ENCODE measurements at places on chromosomes 7 and 10.

DNA sequence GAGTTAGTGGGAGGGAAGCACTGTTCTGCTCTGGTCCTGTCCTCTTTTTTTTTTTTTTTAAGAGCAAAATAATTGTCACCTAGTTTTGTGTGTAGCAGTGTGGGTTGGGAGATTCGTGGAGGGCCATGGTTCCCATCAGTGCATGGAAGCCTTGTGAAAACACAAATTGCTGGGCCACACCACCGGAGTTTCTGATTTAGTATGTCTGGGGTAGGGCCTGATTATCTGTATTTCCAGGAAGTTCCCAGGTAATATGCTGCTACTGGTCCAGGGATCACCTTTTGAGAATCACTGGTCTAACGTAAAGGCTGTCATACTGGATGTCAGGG is 191.3 kb downstream of the GATA3 start:
- DNase-seq: no peak

DNA sequence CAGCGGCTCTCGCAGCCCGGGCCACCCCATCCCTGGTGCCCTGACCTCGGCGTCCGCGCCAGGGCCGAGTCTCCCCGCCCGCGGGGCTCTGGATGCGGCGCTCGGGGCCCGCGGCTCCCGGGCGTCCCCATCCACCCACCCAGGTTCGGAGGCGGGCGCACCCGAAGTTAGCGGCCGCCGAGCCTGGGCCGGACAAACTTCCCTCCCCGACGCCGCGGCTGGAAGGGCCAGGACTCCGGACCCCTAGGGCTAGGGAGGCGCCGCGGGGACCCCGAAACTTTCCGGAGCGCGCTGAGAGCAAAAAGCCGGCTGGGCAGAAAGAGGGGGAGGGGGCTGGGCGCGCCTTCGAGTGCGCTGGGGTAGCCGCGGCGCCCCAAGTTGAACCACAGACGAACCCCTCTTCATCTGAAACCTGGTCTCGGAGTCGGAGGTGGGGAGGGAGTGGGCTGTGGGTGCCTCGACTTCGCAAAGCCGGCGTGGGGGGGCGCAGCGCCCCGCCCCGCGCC is 3.7 kb upstream of the ELFN1 start:
- DNase-seq: no peak

- no peak for DNase-seq
Observed at GRCh38 chr7:42880392-42880791, 31.5 kb downstream of the C7orf25 start.

GRCh38 chr10:125299461-125299860 is 139.1 kb upstream of the CTBP2 start:
- DNase-seq: no peak

DNA sequence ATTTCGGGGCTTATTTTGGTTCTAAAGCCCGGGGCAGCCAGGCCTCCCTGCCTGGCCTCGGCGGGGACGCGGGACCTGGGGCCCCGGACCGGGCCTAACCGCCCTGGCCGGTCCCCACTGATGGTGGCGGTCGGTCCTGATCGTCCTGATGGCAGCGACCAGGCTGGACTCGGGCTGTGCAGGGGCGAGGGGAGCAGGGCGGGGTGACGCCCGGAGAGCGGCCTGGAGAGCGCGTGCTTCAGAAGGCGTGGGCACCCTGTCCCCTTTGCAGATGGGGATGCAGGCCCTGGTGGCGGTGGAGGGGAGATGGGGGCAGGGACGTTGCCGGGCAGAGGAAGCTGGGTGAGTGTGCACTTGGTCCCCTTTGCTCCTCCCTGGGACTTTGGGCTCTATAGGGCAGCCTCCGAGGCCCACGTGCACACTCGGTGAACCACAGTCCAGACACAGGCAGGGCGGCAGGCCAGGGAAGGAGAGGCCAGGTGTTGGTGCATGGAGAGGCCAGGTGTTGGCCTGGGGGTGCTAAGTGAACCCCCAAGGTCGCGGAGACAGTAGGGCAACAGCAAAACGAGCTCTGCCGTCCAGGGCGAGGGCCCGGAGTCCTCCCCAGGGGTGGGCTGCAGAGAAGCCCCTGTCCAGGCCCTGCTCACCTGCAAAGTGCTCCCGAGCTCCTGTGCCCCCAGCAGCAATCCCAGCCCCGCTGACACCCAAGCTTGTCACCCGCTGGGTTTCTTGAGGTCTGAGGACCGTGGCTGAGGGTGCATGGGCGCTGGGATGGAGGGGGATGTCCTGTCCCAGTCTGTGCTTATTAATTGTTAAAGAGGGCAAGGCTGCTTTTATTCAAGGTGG is 42.4 kb upstream of the FAM20C start:
- DNase-seq: no peak

DNA sequence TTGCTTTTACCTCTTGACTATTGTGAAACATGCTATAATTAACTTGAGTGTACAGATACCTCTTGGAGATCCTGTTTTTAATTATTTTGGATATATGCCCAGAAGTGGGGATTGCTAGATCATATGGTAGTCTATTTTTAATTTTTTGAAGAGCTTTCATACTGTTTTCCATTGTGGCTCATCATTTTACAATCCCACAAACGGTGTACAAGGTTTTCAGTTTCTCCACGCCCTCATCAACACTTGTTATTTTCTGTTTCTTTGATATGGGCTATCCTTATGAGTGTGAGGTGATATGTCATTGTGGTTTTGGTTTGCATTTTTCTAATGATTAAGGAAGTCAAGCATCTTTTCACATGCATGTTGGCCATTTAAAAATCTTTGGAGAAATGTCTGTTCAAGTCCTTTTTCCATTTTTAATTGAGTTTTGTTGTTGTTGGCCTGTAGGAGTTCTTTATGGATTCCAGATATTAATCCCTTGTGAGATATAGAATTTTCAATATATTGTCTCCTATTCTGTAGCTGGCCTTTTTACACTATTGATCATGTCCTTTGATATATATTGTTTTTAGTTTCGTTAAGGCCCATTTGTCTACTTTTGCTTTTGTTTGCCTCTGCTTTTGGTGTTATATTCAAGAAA is 7.5 kb downstream of the AGK start:
- peak; percentile 45 for DNase-seq

- no peak for DNase-seq
Observed at GRCh38 chr10:117160567-117160966, 22.5 kb upstream of the VAX1 start.

DNA sequence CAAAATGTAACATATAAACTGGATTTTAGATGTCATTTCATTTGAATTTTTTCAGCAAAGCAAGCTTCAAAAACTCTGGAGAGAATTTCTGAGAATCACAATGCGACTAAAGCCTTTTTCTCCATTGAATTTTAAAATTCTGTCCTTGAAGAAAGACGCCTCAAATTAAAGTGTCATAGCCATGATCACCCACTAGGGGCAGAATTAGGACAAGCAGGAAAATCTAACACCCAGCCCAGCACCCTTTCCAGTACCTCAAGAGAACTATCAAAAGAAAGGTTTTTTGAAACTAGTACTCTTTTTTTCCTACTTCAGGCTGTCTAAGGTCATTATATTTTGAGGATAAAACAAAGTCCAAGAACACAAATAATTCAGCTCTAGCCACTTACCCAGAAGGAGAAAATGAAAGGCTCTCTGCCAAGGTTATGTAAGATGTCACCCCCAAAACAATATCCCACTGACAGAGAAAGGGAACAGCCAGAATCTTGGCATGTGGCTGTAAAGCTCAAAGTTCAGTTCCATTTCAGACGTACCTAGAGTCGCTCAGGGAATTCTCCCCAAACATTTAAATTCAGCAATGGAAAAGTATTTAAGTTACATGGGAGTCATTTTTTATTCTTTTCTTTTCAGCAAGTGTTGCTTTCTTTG is 299.4 kb downstream of the SNX13 start:
- peak; percentile 39 for DNase-seq

DNA sequence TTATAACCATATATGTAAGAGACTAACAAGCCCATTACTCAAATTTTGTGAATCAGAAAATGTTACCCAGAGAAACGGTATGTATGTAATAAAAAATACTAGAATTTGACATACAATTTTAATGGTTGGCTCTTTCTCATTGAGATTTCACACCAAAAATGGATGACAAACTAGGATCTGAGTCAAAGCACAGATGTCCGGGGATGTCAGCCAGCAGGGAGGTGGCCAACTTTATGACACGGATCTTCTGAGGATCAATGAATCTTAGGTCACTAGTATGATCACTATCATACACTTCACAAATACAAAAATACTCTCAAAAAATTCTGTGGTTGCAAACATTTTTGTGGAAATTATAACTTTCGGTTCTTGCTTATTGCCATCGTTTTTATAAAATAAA is 173.5 kb upstream of the NFE2L3 start:
- no peak for DNase-seq

DNA sequence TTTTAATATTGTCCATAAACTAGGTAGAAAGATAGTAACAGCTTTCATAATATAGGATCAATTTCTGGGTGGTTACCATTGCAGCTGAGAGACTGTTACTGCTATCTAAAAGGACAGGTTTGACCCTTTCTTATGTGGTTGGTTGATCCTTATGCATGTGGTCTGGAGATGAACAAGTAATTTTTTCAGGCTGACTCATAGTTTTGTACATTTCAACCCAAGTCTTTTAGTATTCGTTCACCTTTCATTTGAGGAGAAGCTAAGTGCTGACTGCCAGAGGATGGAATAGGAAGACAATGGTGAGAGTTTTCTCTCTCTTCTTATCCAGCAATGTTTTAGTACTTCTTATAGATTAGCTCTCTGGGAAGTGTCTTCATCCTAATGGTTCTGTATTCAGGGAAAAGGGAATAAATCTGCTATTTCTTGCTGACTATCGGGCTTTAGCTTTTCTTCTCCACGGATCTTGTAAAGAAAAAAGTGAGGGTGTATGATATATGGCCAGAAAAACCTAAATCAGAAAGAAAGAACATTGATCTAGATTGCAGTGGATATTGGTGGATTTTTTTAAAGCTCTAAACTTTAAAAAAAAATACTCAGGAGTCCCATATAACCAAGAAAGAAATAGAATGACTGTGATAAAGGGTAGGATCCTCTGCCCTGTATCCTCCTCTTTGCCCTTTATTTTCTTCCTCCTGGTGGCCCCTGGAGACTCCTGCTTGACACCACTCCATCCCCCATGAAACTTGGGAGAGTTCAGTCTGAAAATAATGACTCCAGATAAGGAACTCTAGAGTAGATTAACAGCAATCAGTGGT is 88.0 kb downstream of the CPED1 start:
- peak; percentile 80 for DNase-seq

DNA sequence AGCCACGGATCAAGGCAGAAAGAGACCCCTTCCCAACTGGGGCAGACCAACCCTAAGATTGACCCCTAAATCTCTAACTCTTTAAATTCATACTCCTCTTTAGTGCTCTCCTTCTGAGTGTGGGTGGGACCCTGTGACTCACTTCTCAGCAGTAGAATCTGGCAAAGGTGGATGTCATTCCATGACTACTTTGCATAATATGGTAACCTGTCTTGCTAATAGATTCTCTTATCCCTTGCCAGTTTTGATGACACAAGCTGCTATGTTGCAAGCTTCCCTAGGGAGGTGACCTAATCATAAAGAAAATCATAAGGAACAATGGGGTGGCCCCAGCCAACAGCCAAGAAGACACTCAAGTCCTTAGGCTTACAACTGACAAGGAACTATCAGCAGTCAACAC is 155.4 kb upstream of the VWC2 start:
- no peak for DNase-seq

DNA sequence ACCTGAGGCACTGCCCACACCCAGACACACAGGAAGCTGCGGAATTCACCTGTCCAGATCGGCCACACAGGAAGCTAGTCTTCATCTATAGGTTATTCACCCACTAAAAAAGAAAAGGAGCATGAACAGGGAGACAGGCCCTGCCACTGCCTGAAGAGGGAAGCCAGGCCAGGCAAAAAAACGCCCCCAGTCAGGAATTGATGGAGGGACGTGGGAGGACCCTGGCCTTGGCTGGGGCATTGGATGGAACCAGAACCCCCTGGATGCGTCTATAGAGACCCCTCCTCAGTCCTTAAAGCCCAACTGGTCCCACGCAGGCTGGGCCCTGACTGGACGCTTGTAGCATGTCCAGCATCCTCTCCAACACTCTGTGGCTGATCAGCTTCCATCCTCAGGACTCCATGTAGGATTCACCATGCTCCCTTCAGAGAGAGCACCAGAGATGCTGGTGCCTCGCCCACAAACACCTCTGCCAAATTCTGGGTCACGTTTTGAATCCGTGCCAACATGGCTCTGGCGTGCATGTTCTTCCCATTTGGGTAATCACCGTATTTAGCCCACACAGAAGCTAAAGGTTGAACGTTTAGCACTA is 259.3 kb upstream of the TCERG1L start:
- no peak for DNase-seq

GRCh38 chr7:26857506-26858240 is 6.7 kb downstream of the SKAP2 start:
- DNase-seq: no peak

DNA sequence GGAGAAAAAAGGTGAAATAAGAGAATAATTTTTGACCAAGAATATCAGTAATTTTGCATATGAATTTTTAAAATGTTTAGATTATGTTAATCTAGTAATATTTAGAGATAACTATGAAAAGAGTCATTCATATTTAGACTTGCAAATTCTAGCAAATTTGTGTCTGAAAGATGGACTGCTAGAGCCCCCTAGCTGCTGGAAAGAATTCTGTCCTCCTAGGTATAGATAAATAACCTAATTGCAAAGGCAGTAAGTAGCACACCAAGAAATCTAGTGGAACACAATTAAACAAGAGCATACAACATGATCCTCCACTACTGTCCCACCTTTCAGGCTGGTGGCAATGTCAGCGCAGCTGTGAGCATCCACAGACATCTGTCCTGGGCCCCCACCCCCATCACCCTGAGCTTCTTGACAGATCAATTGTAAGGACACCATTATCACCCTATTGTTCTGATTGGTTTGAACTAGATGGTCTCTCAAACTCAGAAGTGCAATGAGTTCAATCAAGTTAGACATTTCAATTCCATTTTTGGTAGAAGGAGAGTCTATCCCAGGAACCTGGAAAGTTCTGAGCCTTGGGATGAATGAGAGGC is 15.0 kb upstream of the GFRA1 start:
- DNase-seq: peak; percentile 67

GRCh38 chr7:82859106-82859850 is 303.4 kb downstream of the PCLO start:
- peak; percentile 67 for DNase-seq

GRCh38 chr7:139708541-139708940 is 69.3 kb downstream of the HIPK2 start:
- DNase-seq: no peak

- no peak for DNase-seq
Observed at GRCh38 chr7:98553666-98554065, 63.4 kb upstream of the NPTX2 start.

DNA sequence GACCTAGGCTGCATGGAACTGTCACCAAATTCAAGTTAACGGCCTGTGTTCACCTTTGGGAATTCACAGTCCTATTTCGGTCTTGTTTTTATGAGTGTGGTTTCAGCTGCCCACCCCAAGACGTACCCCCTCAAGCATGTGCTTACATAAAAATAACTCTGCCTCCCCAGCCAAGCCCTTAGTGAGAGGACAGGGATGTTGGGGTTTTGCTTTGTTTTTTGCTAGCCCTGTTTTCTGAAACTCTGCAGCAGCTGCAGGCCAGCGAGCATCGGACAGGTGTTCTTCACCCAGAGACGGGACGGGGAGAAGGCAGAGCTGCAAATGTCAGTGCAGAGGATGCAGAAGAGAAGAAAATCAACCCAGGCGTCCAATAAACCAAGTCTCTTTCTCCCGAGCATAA is 13.5 kb downstream of the CHST15 start:
- DNase-seq: no peak
